ENCODE measurements at places on chromosomes 11 and 22. TPM values are rescaled to one million over a fixed set of nuclear protein-coding genes. Genes with fewer than 3 reads are reported as not detected.
A peak's percentile ranks its signal among the peaks of the same experiment; 100 is the strongest.

Gene SCUBE1
- total RNA-seq: 2.9 TPM

DNA sequence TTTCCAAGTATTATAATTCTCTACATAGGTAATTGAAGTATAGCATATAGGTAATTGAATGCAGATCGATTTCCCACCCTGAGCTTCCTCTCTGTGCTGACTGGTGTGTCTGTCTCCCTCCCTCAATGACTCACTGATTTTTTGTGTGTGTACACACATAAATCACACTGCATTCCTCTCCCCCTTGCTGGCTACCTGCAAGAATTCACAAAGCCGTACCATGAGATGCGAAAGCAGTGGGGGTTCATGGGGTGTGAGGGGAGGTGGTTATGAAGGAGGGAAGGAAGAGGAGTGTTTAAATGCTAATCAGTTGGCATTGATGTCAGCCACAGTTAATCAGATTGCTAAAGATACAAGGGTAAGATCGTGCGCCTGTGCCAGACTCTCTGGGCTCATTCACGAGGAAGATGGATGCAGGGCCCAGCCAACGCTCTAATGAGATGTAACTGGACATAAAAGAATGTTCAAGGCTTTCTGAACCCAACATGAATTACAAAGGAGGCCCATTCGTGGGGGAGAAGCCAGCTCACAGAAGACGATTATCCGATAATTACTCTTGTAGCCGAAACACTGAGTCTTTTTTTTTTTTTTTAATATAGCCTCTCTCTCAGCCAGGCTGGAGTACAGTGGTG is 107.4 kb downstream of the SEZ6L start:
- no peak for DNase-seq
- H3K36me3 ChIP-seq: no peaks in the 10 kb centered on the region
- H3K4me3 ChIP-seq: no peak overlapping the region

DNA sequence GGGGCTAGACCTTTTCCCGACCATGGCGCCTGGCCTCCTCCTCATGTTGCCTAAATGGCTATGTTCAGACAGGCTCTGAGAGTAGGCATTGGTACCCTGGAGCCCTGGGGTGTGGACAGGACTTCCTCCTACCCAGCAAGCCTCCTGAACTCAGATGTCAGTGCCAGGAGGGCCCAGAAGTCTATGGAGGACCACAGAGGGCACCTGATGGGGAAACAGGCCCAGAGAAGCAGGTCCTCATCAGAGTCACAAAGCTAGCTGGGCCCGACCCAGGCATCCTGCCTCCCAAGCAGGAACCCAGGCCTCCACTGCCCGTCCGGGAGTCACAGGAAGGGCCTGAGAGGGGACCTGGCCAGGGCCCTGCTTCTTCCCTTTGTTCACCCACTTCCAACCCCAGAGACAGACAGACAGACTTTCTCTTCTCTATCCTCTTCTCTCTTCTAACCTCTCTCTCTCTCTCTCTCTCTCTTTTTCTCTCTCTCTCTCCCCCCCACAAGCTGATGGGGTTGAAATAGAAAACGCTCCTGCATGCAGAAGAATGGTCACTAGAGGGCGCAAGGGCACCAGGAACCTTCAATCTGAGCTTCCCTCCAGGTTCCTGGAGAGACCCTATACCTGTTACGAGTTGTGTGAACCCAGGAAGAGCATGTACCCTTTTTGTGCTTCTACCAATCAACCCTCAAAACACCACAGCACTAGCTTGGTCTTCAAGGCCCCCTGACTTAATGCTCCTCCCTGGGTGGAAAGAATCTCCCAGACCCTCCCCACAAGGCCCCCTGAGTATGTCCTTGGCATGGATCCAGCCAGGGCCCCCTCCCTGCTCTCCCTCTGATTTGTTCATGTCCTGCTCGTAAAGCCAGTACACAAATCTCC is 27.1 kb downstream of the ARAP1 start:
- no peaks in the 10 kb centered on the region for H3K27me3 ChIP-seq
- peaks cover 13% of the 10 kb centered on the region for H3K4me1 ChIP-seq
- DNase-seq: no peak

DNA sequence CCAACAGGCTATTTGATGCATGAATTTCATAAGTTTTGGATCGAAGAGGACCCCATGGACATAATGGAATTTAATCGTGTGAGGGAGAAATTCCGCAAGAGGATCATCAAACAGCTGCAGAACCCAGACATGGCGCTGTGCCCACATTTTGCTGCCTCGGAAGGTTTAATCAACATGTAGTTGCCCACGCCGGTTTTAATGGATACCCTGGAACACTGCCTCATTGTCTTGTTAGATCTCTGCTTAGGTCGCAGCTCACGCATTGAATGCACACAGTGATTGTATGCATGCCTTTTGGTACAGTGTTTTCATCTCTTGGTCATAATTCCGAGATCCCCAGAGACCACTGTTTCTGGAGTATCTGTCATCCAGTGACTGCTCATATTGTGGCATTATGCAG is 46.8 kb downstream of the SLN start:
- H3K27ac ChIP-seq: no peak overlapping the region
- H3K27me3 ChIP-seq: no peaks in the 10 kb centered on the region
- H3K4me3 ChIP-seq: no peak overlapping the region
- H3K36me3 ChIP-seq: no peaks in the 10 kb centered on the region

- no peaks in the 10 kb centered on the region for H3K27me3 ChIP-seq
- H3K4me1 ChIP-seq: no peaks in the 10 kb centered on the region
- no peaks in the 10 kb centered on the region for H3K36me3 ChIP-seq
- H3K27ac ChIP-seq: no peak overlapping the region
- no peak overlapping the region for H3K4me3 ChIP-seq
Observed at GRCh38 chr11:43072911-43073310, 238.9 kb upstream of the API5 start.

DNA sequence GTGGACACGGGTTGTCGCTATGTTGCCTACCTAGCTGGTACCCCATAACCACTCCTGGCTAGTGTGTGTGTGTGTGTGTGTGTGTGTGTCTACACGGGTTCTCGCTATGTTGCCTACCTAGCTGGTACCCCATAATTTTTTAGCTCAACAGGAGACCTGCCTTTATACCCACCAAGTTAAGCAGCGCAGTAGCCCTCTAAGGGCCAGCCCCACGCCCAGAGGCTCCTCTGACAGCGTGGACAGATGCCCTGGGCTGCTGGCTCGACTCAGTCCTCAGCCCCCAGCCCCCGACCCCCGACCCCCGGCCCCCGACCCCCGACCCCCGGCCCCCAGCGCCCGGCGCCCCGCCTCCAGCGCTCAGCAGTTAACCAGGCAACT is 351 bp upstream of the AKIP1 start:
- H3K36me3 ChIP-seq: no peaks in the 10 kb centered on the region
- peak overlapping the region; percentile 79 for H3K4me3 ChIP-seq
- H3K27ac ChIP-seq: no peak overlapping the region
- no peaks in the 10 kb centered on the region for H3K27me3 ChIP-seq

DNA sequence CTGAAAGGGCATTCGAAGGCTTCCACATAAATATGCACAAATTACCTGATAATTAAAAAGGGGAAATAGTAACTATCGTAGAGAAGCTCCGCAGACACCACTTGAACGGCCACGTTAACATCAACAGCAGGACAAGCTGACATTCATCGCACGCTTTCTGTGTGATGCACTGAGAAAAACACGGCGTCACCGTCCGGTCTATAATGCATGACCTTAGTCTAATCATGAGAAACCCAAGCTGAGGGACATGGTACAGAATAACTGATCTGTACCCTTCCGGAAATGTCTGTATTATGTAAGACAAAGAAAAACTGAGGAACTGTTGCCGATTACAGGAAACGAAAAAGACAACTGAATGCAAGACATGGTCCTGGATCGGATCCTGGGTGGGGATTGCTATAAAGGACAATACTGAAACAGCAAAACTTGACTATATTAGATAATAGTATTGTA is 678 bp upstream of the RANGAP1 start:
- H3K36me3 ChIP-seq: no peaks in the 10 kb centered on the region
- peak overlapping the region; percentile 53 for H3K27ac ChIP-seq
- H3K4me3 ChIP-seq: peak overlapping the region; percentile 67
- H3K4me1 ChIP-seq: peaks cover 27% of the 10 kb centered on the region
- H3K27me3 ChIP-seq: no peaks in the 10 kb centered on the region

DNA sequence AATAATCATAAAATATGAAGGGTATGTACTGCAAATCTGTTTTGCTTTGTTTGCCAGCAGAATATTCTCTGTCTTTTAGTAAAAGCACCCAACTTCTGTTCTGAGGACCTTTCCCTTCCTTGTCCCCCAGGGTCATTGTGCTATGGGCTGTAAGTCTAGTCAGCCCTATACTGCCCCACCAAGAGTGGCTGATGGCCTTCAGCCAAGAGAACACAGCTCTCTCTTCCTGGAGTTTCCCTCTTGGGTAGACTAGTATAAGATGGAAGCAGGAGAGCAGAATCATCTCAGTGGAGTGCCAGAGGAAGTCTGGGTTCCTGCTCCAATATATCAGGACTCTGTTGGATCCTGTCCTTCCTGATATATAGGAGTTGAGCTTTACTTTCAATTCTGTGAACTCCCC is 29.0 kb downstream of the MMP13 start:
- H3K27ac ChIP-seq: no peak overlapping the region
- DNase-seq: no peak

- H3K27ac ChIP-seq: no peak overlapping the region
- no peak for DNase-seq
- no peak overlapping the region for H3K4me3 ChIP-seq
- no peaks in the 10 kb centered on the region for H3K36me3 ChIP-seq
Observed at GRCh38 chr22:49582678-49583077, 245.0 kb downstream of the BRD1 start.

DNA sequence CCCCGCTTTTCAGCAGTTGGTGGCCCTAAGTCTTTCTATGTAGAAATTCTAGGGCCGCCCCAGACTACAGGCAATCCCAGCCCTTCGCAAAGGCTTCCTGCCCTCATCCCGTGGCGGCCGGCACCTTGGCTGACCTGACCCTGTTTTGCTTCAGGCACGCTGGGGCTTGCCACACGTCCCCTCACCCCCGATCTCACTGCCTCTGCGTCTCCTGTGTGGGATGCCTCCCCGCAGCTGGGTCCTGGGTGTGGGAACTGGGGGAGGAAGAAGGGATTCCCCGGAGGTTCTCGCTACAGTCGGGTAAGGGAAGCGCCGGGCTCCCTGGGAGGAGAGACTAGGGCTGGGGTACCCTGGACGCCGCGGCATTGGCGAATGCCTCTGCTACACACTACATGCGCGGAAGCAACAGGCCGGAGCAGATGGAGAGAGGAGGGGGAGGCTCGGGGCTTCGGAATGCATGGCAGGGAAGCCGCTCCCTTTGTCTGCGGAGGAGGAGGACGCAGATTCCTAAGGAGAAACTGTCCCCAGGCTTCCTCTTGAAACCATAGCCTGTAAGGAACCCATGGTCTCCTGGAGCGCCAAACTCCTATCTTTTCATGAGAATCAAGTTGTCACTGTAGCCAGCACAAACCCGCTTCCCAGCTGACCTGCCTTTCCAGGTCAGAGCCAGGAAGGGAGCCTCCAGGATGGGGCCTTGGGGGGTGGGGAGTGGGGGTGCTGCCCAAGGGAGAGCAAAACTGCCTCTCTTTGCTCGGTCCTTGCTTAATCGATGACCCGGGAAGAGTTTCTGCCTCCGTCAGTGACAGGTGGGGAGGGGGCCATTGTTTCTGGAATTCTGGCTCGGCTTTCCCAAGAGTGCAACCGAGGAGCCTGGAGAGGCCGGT is 1.4 kb downstream of the DTX4 start:
- H3K4me3 ChIP-seq: peak overlapping the region; percentile 69
- no peak for DNase-seq
- H3K27me3 ChIP-seq: no peaks in the 10 kb centered on the region

DNA sequence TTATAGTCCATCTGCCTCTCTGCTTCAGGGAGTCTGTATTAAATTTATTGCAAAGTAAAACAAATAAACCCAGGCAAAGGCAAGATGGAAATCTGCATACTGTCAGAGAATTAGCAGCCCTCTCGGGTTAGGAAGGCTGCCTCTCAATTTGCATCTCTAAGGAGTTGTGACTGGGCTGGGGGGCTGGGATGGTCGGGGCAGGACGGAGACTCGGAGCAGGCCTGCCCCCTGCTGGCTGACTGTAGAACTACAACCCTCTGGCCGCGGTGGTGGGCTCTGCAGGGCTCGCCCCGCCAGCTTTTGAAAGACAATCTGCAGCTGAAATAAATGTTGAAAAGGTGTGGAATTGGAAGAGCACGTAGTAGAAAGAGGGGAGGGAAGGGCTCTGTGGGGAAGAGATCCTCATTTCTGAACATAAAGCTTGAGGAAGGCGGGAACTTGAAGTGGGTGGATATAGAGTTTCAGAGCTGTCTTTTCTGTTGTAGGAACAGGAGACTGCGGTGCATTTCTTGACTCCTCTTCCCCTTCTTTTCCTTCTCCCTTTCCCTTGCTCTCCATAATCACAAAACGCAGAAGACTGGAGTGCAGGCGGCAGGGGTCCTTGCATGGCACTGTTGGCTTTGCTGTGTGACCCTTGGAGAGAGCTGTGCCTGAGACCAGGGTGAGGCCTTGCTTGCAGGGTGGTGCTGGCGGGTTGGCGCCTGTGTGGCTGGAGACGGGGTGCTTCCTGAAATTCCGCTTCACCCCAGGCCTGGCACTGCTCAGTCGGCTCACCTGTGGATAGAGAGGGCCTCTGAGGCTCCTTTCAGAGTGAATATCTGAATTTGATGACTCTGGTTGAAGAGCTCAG is 22.6 kb upstream of the PKNOX2 start:
- no peak overlapping the region for H3K27ac ChIP-seq
- H3K4me1 ChIP-seq: no peaks in the 10 kb centered on the region
- H3K4me3 ChIP-seq: no peak overlapping the region
- no peaks in the 10 kb centered on the region for H3K27me3 ChIP-seq
- no peak for DNase-seq
- no peaks in the 10 kb centered on the region for H3K36me3 ChIP-seq

DNA sequence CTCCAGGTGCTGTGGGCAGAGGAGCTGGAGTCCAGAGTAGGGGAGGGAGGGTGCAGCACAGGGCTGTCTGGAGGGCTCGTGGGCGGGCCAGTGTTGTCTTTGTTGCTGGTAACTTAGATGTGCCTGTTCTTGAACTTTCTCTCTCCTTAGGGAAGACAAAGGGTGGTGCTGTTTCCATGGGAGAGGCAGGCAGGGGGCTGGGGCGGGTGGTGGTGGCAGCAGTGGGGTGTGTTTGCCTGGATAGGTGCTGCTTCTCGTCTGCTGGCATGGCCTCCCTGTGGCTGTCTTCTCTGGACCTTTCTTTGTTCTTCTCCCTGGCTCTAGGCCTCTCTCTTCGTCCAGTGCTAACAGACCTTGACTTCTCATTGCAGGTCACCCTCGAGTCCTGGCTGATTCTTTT is 8.5 kb downstream of the SIDT2 start:
- no peak overlapping the region for H3K4me3 ChIP-seq
- peak; percentile 44 for DNase-seq
- no peak overlapping the region for H3K27ac ChIP-seq

GRCh38 chr22:46727813-46728364 is 10.2 kb downstream of the CERK start:
- H3K4me1 ChIP-seq: no peaks in the 10 kb centered on the region
- H3K27ac ChIP-seq: no peak overlapping the region
- no peaks in the 10 kb centered on the region for H3K27me3 ChIP-seq
- peaks cover 7% of the 10 kb centered on the region for H3K36me3 ChIP-seq

DNA sequence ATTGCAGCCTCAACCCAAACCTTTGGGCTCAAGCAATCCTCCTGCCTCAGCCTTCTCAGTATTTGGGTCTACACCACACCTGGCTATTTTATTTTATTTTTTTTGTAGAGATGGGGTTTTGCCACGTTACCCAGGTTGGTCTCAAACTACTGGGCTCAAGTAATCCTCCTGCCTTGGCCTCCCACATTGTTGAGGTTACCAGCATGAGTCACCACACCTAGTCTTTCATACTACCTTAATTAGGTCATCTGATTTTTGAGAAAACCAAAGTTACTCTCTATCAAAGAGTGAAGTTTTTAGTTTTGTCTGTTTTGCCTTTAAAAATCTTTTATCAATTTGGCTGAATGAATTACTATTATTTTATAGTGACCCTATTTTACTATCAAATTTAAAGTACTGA is 335.6 kb upstream of the LRRC4C start:
- H3K27ac ChIP-seq: no peak overlapping the region
- no peaks in the 10 kb centered on the region for H3K36me3 ChIP-seq
- no peaks in the 10 kb centered on the region for H3K4me1 ChIP-seq
- H3K27me3 ChIP-seq: no peaks in the 10 kb centered on the region
- no peak for DNase-seq

Measured in ascending aorta (tissue), 2 donors.